ENCODE measurements at places on chromosomes 1 and 21.
A peak's percentile ranks its signal among the peaks of the same experiment; 100 is the strongest.

DNA sequence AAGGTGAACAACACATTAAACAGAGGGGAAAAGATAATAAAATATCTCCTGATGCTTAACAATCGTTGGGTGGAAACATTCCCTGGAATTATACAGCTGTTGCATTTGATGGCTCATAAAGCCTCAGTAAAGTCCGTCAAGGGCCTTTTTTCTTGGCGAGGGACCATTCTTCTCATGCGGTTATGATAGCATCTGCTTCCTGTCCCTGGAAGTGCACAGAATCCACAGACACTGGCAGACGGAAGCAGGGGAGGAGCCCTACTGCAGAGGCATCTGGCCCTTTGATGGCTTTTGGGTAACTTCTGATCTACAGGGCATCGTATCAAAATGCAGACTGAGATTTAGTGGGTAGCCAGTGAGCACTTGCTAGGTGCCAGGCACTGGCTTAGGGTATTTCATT is 286.9 kb downstream of the KIF26B start:
- peak; percentile 89 for DNase-seq

DNA sequence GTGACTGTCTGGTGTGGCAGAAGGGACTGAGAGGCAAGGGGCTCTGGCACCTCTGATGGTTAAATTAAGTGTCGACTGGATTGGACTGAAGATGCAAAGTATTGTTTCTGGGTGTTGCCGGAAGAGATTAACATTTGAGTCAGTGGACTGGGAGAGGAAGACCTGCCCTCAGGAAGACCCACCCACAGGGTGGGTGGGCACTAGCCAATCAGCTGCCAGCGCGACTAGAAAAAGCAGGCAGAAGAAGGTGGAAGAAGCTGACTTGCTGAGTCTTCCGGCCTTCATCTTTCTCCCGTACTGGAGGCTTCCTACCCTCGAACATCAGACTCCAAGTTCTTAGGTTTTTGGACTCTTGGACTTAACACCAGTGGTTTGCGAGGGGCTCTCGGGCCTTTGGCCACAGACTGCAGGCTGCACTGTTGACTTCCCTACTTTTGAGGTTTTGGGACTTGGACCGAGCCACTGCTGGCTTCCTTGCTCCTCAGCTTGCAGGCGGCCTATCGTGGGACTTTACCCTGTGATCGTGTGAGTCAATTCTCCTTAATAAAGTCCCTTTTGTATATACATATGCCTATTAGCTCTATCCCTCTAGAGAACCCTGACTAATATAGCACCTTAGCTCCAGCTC is 79.6 kb downstream of the KAZN start:
- no peak for DNase-seq

GRCh38 chr1:37434292-37435225 is 39.8 kb upstream of the ZC3H12A start:
- peak; percentile 68 for DNase-seq

DNA sequence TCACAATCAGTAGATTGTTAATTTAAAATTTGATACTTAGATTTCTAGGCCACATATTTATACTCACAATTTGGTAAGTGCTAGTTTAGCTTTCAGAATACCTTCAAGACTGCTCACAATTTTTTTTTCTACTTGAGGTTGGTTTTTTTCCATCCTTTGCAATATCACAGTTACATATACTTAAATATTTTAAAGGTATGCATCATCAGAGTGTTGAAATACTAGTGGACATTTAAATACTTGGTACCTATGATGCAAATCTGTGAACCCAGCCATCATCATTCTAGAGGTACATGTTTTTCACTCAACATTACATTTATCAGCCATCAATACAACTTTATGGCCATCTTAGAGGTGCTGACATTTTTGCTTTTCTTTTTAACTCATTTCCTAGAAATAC is 6.2 kb upstream of the LRRC40 start:
- no peak for DNase-seq

- DNase-seq: no peak
Observed at GRCh38 chr21:43736224-43736883, 17.4 kb downstream of the PDXK start.

DNA sequence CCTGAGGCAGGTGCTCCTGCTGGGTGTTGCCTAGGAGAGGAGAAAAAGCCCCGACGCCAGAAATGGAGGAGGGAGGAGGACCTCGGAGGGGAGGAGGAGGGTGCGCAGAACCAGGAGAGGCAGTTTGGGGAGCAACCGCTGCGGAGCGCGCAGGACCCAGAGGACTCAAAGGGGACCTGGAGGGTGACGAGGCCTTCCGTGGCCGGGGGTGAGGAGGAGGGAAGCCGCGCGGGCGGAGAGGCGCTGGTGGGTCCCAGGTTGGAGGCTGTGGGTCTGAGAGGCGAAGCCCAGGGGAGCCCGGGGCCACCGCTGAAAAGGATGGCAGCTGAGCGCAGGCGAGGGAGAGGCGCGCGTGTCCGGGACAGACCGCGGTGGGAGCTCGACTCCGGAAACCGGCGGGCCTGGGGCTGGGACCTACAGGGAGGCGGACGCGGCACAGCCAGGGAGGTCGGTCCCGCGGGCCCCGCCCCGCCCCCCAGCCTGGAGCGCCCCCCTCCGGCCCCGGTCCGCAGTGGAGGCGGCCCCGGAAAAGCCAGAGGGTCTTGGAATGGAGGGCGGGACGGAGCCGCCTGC is 15.1 kb downstream of the RNF223 start:
- no peak for DNase-seq

GRCh38 chr1:31944205-31945089 is 6.3 kb upstream of the PTP4A2 start:
- peak; percentile 94 for DNase-seq

GRCh38 chr1:16927256-16927655 is 5.5 kb downstream of the CROCC start:
- no peak for DNase-seq

GRCh38 chr1:212157252-212157651 is 121.7 kb downstream of the DTL start:
- DNase-seq: no peak

GRCh38 chr21:39555911-39556590 is 56.7 kb upstream of the B3GALT5 start:
- DNase-seq: peak; percentile 67

- DNase-seq: no peak
Observed at GRCh38 chr1:68314151-68314780, 81.9 kb upstream of the WLS start.

DNA sequence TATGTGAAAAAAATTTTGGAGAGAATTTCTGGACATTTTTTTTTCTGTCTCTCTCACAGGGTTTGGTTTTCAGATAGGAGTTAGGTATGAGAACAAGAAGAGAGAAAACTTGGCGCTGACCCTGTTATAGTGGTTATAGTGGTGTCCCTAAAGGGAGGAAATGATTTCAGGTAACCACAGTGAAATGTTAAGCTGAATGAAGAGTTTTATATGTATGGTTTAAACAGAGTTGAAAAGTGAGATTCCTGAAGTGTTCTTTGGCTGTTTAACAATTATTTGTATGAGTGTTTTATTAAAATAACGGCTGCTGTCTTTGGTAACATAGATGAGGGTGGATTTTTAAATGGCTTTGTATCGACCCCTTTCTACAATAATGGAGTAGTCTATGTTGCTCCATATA is 6.3 kb downstream of the RBM15 start:
- no peak for DNase-seq

- no peak for DNase-seq
Observed at GRCh38 chr1:47993416-47993740, 3.8 kb downstream of the TRABD2B start.

DNA sequence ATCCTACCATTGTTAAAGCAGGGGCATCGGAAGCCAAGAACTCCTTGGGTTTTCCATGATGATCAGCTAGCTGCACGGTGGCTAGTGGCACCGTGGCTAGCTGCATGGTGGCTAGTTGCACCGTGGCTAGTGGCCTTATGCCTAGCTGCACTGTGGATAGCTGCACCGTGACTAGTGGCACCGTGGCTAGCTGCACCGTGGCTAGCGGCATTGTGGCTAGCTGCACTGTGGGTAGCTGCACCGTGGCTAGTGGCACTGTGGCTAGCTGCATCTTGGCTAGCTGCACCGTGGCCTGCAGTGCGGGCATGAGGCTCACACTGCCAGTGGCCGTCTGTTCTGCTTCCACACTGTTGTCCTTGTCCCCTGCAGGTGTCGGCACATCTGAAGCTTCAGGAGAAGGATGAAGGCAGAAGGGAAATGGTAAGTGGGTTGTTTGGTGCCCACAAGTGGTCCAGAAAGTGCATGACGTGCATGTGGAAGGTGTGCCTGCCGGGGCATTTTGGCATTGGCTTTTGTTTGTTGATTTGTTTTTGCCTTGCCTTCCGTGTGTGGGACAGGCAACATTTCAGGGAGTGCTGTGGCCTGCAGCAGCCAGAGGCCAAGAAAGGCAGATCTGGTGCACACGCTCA is 38.6 kb downstream of the TFF3 start:
- DNase-seq: no peak

- no peak for DNase-seq
Observed at GRCh38 chr1:63665824-63666223, 72.6 kb downstream of the PGM1 start.

DNA sequence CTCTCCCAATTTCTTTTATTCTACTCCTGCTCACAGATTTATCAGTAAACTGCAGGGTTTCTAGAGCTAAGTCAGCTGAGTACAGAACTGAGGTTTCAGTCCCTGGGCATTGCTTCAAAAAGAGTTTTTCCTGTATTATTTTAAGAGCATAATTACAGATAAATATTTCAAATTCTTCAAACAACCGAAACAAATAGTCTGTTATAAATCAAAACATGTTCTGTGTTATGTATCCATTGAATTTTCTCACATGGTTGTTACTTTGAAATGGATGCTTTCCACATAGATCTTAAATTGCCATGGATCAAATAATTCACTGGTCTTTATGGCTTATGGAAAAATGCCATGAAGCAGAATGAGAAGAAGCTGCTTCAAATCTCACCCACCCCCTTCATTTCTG is 64.5 kb downstream of the LRRC8C start:
- DNase-seq: no peak

GRCh38 chr1:174232761-174233160 is 73.4 kb downstream of the RABGAP1L start:
- no peak for DNase-seq

- DNase-seq: no peak
Observed at GRCh38 chr1:242002510-242002909, 3.6 kb upstream of the MAP1LC3C start.

DNA sequence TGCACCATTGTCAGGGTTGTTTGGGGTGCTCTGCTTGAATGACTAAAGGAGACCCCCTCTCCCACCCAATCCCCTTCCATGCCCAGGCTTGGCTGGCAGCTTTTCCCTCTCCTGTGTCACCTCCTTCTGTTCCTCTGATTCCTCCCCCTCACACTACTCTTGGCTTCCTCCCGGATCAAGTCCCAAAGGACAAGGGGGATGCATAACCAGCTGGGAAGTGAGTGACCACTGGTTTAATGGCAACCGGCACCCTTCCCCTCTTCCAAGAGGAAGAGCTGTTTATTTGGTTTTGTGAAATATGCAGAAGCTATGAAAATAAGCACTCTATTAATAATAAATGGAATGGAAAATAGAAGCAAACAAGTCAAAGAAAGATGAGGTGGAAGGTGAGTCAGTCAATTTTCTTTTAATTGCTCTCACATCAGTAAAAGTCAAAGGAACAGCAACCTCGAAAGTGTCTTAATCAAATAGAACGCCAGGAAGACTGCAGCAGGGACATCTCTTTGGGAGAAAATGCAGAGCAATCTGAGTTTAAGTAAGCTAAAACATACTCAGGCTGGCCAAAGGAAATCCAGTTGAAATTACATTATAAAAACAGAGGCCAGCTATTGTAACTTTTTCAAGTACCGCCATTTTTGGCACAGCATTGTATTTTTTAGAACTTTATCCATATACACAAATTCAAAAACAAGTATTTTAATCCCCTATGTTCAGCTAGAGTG is 322.5 kb downstream of the SIPA1L2 start:
- DNase-seq: peak; percentile 94

DNA sequence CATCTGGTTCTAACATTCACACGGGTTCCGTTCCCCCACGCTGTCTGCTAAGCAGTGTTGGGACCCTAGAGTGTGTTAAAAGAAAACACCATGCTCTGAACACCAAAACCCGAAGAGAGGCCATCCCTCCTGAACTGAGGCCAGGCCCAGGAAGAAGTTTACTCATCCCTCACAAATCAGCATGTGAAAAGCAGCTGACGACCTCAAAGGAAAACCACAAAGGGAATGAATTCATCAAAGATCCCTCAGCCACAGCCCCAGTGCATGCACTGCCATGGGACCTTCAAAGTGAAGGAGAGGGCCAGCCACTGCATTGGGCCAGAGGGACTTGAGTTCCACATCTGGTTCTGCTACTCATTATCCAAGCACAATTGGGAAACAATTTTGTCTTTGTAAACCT is 7.0 kb upstream of the PSEN2 start:
- DNase-seq: no peak

DNA sequence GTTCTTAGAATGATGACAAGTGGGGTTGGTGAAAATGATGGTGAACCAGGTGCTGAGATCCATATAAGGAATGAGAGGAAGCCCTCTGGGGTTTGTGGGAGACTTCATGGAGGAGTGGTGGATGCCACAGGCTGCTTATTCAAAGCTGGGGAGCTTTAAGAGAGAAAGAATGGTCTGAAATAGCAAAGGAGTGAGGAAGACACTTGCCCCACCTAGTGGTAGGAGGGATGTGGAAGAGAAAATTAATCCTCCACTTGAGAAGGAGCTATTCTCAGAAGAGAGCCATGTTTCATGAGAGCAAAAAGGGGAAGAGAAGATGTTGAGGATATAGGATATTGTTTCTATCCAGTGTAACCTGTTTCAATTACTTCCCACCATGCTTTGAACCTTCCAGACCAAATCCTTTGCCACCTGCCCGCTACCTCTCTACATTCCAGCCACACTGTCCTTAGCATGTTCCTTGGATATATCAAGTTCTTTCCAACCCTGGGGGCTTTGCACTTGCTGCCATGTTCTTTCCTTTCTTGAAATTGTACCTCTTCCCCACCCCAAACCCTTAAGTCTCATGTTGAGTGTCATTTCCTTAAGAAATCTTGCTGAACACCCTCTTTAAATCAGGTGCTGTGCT is 19.6 kb upstream of the ZNF648 start:
- DNase-seq: no peak

DNA sequence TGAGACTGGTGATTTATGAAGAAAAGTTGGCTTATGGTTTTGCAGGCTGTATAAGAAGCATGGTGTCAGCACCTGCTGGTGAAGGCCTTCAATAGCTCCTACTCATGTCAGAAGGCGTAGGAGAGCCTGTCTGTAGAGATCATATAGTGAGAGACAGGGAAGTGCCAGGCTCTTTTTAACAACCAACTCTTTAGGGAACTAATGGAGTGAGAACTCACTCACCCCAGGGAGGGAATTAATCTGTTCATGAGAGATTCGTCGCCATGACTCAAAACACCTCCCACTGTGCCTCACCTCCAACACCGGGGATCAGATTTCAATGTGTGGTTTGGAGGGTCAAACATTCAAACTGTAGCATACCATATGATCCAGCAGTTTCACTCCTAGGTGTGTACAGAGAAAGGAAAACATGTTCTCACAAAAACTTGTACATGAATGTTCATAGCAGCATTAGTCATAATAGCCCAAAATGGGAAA is 72.6 kb downstream of the TTC3 start:
- no peak for DNase-seq

Measured in lung (tissue), 17 donors.